Fibroblast of skin of left biceps (primary cell): ENCODE measurements at places on chromosomes 13 and 19.

GRCh38 chr13:112781881-112782361 lies 92.1 kb downstream of the ATP11A start:
- no peak for DNase-seq

GRCh38 chr19:5592531-5593342 lies 25.0 kb upstream of the TINCR start:
- DNase-seq = no peak

DNA sequence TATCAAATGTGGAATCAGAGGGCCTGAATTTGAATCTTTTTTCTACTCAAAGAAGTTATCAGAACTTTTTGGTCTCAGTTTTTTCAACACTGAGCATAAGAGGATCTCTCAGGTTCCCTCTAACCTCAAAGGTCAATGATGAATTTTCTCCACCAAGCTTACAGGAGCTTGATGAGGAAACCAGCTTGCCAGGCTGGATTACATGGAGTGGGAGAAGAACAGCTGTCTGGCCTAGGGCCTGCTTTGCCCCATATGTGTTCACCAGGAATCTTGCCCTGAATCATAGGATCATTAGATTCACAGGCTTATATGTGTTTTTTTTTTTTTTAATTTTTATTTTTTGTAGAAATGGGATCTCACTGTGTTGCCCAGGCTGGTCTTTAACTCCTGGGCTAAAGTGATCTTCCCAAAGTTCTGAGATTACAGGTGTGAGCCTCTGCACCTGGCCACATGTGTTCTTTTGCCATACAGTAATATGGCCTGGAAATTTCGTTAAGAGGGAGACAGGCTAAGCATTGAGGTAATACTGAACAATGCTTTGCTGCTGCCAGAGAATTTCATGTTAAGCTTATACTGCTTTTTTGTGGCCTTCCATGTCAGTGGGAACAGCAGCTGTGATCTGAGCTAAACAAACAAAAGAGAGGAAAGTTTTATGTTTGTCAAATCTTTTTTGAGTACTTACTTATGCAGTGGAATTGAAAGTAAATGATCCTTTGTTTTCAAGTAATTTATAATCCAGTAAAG lies 110.6 kb downstream of the DNAJC3 start:
- DNase-seq = no peak

DNA sequence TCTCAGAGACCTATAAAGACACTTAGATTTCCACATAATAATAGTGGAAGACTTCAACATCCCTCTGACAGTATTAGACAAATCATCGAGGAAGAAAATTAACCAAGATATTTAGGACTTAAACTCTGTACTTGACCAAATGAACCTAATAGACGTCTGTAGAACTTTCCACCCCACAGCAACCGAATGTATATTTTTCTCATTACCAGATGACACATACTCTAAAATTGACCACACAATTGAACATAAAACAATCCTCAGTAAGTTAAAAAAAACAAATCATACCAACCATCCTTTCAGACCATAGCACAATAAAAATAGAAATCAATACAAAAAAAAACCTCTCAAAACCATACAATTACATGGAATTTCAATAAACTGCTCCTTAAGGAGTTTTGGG lies 201.0 kb downstream of the POSTN start:
- no peak for DNase-seq

- peak; percentile 30 for DNase-seq
These were observed 168.3 kb upstream of the SLITRK1 start for GRCh38 chr13:84050536-84050935.

- DNase-seq = no peak
These were observed 63.4 kb downstream of the KCTD12 start for GRCh38 chr13:76822698-76823267.

DNA sequence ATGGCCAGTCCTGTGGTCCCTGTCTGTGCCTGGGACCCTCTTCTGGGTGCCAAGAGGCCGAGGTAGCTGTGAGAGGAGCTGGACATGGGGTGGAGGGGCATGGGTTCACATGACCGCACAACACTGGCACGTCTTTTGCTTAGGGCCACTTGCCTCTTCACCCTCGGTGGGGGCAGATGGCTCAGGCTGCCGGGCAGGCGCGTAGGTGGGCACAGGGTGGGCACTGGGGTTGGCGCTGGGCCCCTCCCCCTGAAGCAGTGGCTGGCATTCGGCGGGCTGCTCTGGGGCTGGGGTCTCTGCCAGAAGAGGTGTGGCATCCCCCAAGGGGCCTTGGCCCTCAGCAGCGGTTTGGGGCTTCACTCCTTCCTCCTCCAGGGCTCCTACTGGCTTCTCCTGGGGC lies 8.4 kb downstream of the PALM3 start:
- DNase-seq = no peak

DNA sequence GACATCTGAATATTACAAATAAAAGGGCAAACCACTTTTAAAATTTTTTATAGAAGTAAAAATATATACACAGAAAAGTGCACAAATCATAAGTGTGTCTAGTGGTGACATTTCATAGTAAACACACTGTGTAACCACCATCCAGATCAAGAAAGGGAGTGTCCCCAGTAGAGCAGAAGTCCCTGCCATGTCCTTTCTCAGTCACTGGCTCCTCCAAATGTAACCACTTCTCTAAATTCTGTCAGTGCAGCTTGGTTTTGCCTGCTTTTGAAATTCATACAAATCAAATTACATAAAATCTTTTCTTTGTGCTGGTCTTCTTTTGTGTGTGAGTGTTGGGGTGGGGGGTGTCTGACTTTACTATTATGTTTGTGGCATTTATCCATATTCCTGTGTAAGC lies 116.5 kb downstream of the RBM26 start:
- no peak for DNase-seq

DNA sequence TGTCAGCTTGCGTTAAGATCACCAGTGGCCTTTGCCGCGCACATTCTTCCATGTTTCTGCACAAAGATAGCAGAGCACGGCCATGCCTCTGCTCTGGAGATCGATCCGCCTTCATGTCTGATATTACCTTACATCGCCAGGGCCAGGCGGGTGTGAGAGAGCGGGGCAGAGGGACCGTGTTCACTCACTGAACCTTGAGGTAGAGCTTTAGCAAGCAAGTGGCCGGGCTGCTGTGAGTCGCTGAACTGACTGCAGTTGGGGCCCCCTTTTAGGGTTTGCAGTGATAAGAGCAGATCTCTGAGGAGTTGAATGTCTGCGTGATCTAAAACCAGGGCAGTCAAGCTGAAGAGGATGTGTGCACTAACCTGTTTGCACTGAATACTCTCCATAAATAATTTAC lies 275.4 kb upstream of the OBI1 start:
- DNase-seq = no peak

GRCh38 chr19:12834566-12834943 lies at the start of gene RTBDN:
Gene RTBDN, minus strand, starts transcription at chr19:12834579. Its CDS starts 4,600 bp downstream, at chr19:12829979.
- DNase-seq = no peak

DNA sequence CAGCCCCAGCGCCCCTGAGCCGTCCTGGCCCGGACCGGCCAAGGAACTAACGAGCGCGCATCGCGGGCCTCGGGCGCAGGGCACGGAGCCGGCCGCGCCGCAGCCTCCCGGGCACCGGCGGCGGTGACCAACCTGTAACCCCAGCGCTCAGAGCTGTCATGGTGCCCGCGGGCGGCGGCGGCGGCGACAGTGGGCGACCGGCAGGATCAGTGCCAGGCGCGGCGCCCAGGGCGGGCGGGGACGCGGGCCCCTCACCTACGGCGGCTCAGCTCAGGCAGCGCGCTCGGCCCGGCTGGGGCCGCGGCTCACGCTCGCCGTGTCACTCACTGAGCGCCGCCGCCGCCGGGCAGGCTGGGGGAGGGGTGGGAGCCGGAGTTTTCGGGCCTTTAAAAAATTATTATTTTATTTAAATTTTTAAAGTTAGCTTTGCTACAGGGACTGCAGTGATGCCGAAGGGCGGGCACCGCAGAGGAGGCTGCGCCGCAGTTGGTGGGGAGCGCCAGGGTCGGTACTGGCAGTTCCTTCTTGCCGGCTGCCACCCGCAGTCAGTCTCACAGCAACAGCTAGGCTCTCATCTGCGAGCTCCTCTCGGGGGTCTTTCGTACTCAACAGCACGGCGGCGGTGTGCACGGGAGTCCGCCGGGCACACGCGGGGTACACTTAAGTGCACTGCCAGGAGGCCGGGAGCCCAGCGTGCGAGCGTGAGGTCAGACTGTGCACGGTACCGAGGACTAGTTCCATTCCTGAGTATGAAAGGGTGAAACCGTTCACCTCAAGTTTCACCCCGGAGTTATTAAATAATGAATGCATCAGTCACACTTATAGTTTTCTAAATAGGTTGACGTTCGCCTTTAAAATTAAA lies at the start of gene NALCN:
Gene NALCN, minus strand, starts transcription at position 328 of the 862 bp plus-strand sequence. CDS start 17,382 bp downstream, outside the sequence.
- DNase-seq = no peak

DNA sequence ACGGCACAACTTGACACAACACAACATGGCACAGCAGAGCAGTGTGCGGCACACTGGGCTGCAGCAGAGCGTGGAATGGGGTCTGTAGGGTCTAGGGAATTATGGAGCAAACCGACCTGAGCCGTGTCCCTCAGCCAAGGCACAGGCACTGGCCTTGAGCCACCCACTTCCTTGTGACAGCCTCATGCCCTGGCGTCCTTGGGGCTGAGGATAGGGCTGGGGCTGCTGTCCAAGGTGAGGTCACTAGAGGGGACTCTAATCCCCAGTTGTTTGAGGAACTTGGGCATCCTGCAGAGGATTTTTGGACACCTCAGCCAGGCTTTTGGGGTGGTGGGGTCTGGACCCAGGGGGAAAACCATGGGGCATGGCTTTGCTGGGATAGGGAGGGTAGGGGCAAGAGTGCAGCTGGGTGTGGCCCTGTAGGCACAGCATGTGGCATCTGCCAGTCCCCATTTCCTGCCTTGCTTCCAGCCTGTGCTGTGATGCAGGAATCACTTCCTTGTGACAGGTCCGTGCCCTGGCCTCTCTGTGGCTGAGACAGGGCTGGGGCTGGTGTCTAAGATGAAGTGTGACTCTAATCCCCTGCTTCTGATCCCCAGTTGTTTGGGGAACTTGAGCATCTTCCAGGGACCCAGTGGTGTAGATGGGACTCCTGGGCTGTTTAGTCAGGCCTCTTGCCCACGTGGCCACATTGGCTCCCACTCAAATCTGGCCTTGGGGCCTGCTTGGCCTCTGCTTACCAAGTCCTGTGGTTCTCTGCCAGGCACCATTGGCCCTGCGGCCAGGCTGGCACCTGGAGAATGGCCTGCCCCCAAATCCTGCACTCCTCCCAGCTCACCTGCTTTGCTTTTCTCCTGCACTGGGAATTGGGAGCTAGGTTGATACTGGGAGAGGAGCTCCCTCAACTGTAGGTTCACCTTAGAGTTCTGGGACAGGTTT lies 78.5 kb downstream of the SCGB2B2 start:
- no peak for DNase-seq

GRCh38 chr13:41502673-41503072 lies 45.3 kb downstream of the RGCC start:
- DNase-seq = no peak

- peak; percentile 64 for DNase-seq
These were observed 1317.0 kb downstream of the PCDH9 start for GRCh38 chr13:65913173-65913572.

GRCh38 chr13:39684531-39685137 lies 29.2 kb downstream of the COG6 start:
- DNase-seq = no peak

DNA sequence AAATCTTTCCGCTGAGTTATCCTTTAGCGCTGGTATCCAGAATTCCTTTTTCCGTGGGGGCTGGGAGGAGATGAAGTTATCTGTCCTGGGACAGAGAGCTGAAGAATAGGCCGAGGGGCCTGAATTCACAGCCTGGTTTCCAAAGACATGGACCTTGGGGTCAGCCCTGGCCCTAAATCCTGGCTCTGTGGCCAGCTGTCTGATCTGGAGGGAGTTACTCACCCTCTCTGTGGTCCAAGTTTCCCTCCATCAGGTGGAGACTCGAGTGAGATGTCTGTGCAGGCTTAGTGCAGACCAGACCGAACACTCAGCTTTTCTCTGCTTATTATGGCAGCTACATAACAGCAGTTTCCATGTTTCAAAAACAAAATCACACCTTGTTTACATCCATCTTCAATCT lies 59.6 kb downstream of the CDADC1 start:
- DNase-seq = no peak

GRCh38 chr19:54207676-54207982 lies 7.0 kb downstream of the RPS9 start:
- DNase-seq = no peak

GRCh38 chr19:44714597-44715169 lies 15.7 kb downstream of the CEACAM16 start:
- no peak for DNase-seq

GRCh38 chr13:28510066-28510465 lies 15.1 kb upstream of the FLT1 start:
- no peak for DNase-seq
